ENCODE measurements at places on chromosomes 1 and 21.

DNA sequence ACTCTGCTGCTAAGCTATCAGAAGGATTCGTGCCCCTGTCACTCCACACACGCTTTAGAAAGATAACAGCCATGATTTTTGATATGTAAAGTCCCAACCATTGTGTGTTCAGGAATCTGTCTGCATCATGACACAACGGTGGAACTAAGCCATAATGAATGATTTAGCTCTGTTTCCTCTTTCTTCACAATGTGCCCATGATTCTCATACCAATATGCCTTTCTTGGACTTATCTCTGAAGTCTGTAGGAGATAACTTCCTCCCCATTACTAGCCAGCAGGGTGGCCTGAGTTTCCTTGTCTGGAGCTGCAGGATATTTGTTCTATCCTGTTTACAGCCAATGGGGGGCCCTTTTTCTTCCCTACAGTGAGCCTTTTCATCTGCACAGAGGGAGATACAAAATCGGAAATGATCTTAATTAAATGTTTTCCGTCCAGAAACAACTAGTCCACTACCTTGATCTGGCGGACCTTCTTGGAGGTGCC lies 511.7 kb downstream of the USP25 start:
- DNase-seq, result peak; percentile 1

GRCh38 chr21:37074546-37074945 lies 1.5 kb downstream of the TTC3 start:
- no peak for DNase-seq

GRCh38 chr1:36154765-36155407 lies 1.1 kb upstream of the MAP7D1 start:
- no peak for DNase-seq

- no peak for DNase-seq
Measured at GRCh38 chr21:18373606-18374005, 30.0 kb downstream of the TMPRSS15 start.

GRCh38 chr1:152160576-152160975 lies 1.5 kb upstream of the RPTN start:
- DNase-seq, result no peak

- DNase-seq, result peak; percentile 17
Measured at GRCh38 chr1:23020706-23021405, 1.6 kb downstream of the KDM1A start.

DNA sequence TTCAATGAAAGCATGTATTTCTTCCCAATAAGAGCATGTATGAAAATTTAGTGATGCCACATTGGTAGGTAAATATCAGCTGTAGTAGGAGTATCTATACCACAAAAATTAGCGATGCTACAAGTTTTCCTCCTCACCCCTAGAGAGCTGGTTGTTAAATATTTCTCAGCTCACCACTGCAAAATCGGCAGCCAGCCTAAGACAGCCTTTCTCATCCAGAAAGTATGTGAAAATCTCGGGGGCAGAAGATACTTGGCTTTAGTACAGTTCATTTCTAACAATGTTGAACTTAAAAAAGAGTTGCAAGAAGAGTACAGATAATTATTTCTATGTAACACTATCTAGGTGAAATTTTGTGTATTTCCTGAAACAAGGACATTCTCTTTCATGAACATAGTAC lies 235.4 kb downstream of the TPR start:
- peak; percentile 12 for DNase-seq

DNA sequence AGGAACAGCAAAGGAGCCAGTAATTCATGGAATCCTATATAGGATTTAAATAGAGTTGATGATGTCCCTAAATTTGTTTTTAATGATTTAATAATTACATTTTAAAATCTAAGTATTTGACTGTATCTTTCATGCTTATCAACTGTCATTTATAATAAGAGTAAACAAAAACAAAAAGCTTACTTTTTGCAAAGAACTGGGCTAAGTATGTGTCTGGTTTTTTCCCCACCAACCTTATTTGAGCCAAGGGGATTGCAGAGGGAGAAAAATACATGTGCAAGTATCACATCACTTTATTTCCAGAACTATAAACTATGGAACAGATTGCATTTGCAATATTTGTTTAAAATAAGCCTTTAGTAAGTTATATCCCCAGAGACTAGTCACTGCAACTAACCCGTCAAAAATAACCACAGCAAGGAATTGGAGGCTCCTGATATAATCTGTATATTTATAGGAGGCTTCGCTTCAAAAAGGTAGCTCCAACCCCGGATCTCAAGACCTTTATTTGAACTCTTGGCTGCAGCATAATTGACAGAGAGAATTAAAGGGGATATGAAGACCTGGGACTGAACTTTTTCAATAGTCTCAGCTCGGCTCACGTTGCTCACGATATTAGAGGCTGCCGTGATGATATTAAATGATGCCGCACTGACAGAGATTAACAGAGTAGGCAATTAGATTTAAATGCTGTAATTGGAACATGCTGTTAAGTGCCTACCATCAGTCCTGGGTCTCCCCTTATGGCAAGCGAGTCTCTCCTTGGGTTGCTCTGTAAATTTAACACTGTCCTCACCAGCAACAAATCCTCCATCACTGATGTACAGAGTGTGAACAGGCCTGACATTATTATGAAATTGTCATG lies 329.1 kb upstream of the NFIA start:
- DNase-seq, result no peak

- DNase-seq, result no peak
Measured at GRCh38 chr1:169473347-169473746, 12.4 kb downstream of the SLC19A2 start.

- no peak for DNase-seq
Measured at GRCh38 chr1:64594446-64594845, 124.5 kb downstream of the CACHD1 start.

DNA sequence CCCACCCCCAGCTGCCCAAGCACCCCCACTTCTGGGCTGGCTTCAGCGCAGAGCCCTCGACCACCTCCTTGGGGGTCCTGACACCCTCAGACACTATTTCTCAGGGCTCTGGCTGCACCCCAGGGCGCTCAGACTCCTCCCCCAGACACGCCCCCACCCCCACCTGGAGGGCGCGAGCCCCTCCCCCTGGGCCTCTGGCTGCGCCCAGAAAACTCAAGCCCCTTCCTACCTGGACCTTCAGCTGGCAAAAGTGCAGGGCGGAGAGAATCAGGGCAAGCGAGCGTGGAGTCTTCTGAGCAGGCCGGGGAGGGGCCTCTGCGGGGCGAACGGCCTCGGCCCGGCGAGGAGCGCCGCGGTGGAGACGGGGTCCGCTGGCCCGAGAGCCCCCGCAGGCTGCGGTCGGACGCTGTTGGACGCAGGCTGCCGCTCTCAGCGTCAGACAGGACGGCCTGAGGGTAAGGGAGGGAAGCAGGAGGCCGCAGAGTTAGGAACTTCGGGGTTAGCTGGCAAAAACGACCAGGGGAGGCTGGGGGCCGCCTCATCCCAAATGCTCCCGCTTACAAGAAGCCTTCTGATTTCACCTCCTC lies 17.4 kb upstream of the NBPF1 start:
- no peak for DNase-seq

DNA sequence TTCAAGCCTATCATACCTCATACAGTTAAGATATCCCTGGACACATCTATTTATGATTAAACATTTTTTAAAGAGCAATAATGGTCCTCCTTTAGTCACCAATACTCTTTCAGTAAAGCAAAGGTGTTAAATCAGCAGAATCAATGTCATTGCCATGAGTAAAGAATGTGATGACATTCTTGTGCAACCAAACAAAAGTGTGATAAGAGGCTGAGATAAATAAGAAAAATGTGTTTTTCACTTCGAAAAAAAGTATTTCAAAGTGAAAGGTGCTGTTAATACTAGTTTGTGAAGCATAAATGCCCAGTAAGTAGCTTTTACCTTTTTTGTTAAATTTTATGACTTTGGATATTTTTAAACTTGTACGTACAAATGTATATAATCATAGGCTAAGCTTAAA lies 8.4 kb downstream of the SLC44A5 start:
- DNase-seq, result no peak

DNA sequence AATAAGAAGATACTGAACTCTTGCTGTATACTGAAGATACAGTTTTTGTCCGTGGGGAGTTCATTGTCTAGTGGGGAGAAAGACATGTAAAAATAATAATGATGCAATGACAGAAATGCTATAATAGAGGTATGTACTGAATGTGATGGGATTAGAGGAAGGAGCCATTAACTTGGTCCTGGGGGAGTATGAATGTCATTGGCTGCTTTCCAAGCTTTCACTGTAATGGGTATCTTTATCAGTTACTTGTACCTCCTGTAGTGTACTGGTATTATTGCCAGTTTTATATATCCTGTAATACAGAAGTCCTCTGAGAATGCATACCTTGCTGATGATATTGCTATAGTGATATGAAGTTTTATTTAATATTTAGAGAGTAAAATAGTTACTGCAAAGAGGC lies 7.4 kb downstream of the BTBD8 start:
- no peak for DNase-seq

DNA sequence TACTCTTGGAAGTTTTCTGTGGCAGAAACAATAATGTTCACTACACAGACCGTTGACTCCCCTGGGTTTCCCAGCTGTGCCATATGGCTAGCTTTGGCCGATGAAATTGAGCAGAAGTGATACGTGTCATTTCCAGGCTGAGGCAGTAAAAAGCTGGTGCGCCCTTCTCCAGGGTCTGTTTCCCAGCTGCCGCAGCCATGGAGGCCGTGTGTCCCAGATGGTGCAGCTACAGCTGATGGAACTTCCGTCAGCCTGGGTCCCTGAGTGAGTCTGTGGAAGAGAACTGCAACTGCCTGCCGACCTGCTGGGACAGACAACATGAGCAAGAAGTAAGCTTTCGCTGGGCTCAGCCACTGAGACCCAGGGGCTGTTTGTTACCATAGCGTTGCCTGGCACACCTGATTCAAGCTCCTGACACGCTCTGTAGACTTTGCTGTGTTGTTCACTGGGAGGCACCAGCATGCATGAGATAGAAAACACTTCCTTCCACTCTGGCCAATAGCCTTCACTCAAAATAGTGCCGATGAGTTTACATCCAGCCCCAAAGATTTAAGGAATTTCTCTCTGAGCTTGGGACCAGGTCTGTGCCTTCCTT lies 116.3 kb upstream of the SLC25A33 start:
- no peak for DNase-seq

DNA sequence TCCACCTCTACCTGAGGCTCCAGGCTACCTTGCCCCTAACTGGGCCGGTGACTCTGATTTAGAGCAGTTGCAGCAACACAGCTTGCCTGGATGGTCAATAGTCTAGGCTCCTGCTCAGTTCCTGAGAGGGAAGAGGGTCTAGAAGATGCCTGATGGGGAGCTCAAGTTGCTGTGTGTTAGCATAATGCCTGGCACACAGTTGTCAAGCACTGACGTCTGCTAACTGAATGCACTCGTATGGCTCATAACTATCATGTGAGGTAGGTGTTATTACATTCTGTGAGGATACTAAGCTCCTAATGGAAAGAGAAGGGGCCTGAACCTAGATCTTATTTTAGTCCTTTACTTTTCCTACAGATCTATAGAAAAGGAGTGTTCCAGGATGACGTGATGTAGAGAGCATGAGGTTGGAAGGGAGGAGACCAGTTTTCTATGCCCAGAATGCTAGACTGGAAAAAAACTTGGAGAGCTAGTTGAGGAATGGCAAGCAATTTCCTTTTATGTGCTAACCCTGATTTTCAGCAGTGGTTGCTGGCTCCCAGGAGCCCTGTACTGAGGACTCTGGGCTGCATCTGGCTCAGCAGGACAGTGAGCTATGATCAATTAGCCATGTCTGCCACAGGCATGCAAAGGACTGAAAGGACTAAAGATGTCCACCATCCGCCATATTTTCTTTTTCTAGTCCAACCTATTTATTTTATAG lies 30.0 kb downstream of the FAM78B start:
- DNase-seq, result no peak
